IMR-90 (cell line): ENCODE measurements at places on chromosomes 1 and 21. TPM values are rescaled to one million over a fixed set of nuclear protein-coding genes. Genes with fewer than 3 reads are reported as not detected.

Gene NDC1
- 9.6 and 11.8 TPM in 2 replicates for polyA plus RNA-seq

Gene TFF2
- polyA plus RNA-seq: not detected in 2 replicates

Gene C4BPB
- not detected in 2 replicates for polyA plus RNA-seq

- DNase-seq: peak; percentile 51
Observed at GRCh38 chr1:209387969-209388329, 195.6 kb upstream of the CAMK1G start.

Gene OR6K3
- polyA plus RNA-seq: not detected in 2 replicates

DNA sequence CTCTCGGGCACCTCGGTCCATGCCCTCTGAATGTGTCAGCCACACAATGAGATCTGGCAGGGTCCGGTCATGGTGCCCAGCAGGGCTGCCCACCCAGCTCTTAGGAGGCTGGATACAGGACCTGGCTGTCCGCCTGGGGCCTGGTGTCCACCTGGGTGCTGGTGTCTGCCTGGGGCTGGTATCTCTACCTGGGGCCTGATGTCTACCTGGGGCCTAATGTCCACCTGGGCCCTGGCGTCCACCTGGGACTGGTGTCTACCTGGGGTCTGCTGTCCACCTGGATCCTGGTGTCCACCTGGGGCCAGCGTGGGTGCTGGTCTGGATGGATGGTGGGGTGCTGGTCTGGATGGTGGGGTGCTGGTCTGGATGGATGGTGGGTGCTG is 45.1 kb upstream of the ACTRT2 start:
- DNase-seq: no peak

Gene RAB3B
- 31.4 and 33.6 TPM in 2 replicates for polyA plus RNA-seq

Gene RNU1-1
- not detected in 2 replicates for polyA plus RNA-seq

Gene C1QB
- polyA plus RNA-seq: not detected in 2 replicates

Gene C1orf167
- polyA plus RNA-seq: 0.15 and 0.27 TPM in 2 replicates

- no peak for DNase-seq
Observed at GRCh38 chr1:116733476-116734365, 20.5 kb upstream of the CD2 start.

Gene SLC35F3
- polyA plus RNA-seq: 0.16 and 0.17 TPM in 2 replicates

- DNase-seq: no peak
Observed at GRCh38 chr1:58982259-58982998, 198.6 kb upstream of the JUN start.

DNA sequence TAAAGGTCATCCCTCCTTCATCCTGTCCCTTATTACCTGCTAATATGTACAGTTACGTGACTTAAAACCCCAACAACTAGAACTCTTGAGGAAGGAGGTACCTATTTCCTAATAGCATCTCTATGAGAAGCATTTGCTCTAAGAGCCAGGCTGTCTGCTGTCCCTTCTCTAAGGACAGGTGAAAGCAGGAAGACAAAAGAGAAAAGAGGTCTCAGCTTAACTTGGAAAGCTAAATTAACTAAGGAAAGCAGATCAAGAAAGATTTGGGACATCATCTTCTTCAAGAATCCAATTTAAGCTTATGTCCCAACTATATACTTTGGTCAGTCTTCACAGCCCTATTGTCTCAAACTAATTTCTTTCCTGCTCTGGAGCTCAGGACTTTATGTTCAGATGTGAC is 2.9 kb downstream of the EGLN1 start:
- DNase-seq: no peak

Gene DCST1
- not detected in 2 replicates for polyA plus RNA-seq
